NCI-H2081 (cell line): ENCODE measurements at places on chromosomes 12 and 14.
A peak's percentile ranks its signal among the peaks of the same experiment; 100 is the strongest.

DNA sequence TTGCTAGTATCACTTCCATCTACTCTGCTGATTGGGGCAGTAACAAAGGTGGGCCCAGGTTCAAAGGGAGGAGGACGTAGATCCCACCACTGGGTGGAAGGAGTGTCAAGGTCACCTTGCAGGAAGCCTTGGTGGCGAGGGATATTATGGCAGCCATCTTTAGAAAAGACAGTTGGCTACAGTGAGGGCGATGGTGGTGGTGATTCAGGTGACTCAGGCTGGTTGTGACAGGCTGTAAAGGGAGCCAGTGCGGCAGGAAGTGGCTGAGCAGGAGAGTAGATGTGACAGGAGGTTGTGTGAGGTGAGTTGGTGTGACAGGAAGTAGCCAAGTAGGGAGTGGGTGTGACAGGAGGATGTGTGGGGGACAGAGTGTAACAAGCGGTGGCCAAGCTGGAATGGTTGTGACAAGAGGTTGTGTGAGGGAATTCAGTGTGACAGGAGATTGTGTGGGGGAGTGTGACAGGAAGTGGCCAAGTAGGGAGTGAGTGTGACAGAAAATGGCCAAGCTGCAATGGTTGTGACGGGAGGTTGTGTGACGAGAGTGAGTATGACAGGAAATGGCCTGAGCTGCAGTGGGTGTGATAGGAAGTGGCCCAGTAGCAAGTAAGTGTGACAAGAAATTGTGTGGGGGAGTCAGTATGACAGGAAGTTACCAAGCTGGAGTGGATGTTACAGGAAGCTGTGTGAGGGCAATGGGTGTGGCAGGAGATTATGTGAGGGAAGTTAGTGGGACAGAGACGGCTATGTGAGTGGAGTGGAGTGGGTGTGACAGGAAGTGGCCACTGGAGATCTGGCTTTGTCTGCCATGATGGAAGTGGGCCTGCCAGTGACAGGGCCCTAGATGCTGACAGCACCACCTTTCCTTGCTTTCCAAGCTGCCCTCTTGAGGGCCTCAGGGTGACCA lies 136.5 kb upstream of the MYL2 start:
- DNase-seq: no peak

- DNase-seq: peak; percentile 55
Measured at GRCh38 chr14:37584211-37585100, 10.6 kb downstream of the FOXA1 start.

DNA sequence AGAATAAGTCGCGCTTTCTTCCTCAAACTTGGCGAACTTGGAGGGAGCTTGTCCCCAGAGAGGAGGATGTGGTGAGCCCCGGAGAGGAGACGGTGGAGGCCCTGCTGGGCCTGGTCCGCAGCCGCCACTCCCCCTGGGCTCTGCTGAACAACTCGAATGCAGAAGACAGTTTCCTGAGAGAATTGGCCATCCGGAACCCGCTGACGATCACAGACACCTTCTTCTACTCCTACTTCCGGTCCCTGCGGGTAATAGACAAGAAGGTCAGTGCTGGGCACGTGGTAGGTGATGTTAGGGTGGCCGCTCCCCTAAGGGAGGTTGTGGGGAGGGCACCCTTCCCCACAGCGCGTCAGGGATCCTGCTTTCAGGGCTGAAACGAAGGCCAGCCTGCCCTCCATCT lies 1.6 kb downstream of the LRRC43 start:
- no peak for DNase-seq

GRCh38 chr12:113382206-113382605 lies 21.5 kb downstream of the SDS start:
- no peak for DNase-seq

DNA sequence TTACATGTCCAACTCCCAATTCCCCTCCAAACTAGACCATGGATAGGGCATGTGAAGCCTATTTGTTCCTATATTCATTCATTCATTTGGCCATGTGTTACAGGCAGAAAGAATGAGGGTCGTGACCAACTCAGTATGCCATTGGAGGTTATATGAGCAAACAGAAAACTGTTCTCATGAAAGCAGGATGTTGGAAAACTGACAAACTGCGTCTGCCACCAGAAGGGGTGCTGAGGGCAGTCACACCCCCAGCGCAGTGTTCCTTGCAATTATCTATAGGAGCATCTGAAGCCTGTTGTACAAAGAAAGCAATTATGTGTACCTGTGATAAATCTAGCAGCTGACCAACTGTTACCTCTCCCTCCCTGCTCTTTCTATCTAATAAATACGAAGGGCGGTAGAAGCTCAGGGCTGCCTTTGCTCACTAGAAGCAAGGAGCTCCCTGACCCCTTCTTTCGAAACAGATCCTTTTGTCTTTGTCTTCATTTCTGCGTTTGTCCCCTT lies 21.1 kb downstream of the ENTPD5 start:
- DNase-seq: peak; percentile 48

- no peak for DNase-seq
Measured at GRCh38 chr14:70897464-70897863, 9.8 kb upstream of the PCNX1 start.

DNA sequence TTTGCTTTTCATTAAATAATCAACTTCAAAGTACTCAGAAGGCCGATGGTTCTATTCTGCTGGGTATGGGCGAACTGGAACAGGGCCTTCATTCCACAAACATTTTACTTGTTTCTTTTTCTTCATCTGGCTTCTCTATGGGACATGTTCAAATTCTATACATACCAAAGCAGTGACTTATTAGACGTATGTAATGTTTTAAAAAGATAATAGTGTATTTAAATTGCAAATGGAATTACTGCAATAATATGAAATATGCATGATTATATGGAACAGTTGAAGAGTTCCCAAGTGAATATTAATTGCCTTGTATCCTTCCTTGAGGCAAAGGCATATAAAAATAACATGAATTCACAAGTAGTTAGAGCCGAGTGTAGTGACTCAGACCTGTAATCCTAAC lies 75.5 kb downstream of the FAR2 start:
- no peak for DNase-seq

DNA sequence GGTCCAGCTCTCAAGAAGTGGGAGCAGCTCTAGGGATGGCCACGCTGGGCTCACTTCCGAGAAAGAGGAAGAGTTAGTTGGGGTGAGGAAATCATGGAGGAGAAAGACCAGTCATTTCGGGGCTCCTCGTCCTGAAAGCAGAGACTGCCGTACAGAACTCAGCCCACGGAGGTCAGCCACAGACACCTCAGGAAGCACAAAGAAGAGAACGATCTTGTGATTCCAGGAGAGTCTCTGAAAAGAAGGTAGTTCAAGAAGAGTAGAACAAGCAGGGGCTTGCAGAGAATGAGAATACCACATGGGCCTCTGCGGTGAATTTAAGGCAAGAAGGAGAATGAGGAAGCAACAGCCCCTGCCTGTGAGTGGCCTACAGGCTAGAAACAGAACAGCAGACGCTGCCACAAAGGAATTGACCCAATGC lies 311.9 kb downstream of the CACNA1C start:
- no peak for DNase-seq

- DNase-seq: no peak
Measured at GRCh38 chr12:48036818-48037217, 32.5 kb upstream of the COL2A1 start.

GRCh38 chr14:100159094-100159864 lies at the start of gene DEGS2:
Gene DEGS2, minus strand, starts transcription at chr14:100159645. Its CDS starts 58 bp downstream, at chr14:100159587.
- peak; percentile 61 for DNase-seq

- no peak for DNase-seq
Measured at GRCh38 chr14:54447231-54447692, 6.1 kb upstream of the CNIH1 start.

DNA sequence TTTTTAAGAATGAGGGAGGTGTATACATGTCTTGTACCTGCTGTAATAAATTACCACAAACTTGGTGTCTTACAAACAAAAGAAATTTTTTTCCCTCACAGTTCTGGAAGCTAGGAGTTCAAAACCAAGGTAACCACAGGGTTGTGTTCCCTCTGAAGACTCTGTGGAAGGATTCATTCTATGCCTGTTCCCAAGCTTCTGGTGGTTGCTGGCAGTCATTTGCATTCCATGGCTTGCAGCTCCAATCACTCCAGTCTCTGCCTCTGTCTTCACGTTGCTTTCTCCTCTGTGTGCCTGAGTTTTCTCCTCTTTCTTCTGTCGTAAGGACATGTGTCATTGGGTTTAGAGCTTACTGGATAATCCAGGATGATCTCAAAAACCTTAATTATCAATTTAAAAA lies 15.4 kb upstream of the ZNF641 start:
- DNase-seq: no peak

- DNase-seq: no peak
Measured at GRCh38 chr14:59240356-59240755, 51.9 kb downstream of the DAAM1 start.

DNA sequence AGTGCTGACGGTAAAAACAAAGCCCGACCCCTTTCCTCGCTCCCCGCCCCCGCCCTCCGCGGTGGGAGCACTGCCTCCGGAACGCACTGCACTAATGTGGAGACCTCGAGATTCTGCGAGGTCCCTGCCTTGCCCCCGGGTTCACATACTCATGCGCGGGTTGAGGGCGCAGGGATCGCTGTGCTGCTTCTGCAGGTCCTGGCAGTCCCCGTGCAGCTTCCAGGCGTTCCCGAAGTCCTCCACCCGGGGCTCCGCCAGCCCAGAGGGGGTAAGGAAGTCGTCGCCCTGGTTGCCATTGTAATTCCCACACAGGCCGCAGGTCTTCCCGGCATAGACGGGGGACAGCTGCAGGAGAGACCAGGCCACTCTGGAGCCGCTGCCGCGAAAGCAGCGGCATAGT lies 66.8 kb downstream of the VWF start:
- DNase-seq: no peak

GRCh38 chr12:131882804-131883520 lies 11.5 kb upstream of the ULK1 start:
- no peak for DNase-seq

DNA sequence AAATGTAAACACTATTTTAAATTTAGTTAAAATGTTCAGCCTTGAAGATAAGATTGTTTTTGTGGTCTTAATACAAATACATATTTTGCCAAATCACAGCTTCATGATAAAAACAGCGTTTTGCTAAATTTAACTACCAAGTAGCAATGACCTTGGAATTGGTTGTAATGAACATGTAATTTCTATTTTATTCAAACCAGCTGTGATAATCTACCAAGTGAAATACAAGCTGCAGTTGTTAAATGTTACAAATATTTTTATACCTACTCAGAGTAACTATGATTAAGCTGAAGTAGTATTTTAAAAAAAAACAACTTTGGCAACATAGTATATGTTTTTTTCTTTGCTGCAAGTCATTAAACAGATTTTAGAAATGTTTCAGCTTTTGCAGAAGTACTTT lies 96.2 kb downstream of the CPSF2 start:
- DNase-seq: no peak

GRCh38 chr14:51219473-51220448 lies 20.3 kb upstream of the TMX1 start:
- peak; percentile 53 for DNase-seq

DNA sequence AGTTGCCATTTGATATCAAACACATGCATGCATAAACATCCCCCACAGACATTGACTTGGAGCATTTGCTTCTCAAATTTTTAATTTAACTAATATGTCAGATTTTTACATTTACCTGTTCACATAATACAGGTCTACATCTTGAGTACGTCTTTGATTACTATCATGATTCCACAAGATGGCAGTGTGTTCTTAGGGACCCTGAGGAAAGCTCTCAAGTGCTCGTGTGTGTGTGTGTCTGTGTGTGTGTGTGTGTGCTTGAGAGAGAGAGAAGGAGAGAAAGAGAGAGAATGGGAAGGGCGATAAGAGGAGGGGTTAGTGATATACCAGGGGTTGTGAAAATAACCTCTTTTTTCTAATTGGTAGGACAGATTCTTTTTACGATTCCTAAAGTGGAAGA lies 167.1 kb upstream of the OR4E1 start:
- DNase-seq: no peak
